ENCODE measurements at places on chromosomes 2 and 18.

DNA sequence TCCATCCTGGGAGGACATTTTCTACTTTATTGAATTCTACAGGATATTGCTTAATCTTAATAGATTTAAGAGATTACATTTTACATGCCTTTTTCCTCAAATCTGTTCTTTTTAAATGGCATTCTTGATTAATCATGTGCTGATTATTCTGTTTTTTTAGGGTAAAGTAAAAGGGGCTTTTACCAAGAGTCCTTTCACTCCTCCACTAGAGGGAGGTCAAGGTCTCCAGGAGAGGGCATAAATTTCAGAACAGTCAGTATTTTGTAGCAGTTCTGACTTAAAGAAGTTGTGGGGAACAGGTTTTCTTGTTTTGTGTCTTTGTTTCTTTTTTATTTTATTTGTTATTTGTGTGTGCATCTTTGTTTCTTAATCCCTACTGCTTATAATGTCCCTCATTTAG is 25.4 kb downstream of the WDR75 start:
- DNase-seq = no peak

DNA sequence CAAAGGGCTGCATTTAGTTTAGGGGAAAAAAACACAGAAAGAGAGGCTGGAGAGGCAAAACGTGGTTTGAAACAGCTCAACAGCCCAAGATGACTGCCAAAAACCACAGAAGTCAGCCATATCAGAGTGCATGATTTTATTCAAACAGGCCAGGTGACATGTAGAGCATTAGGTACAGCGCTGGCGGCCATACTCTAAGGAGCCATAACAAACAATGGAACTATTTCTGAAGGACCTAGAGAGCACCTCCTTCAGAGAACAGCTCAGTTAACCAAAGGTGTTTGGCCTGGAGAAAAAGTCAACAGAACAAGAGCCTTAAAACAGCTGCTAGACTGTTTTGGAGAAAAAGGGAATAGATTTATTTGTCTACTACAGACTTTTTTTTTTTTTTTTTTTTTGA is 2.6 kb downstream of the THADA start:
- DNase-seq = no peak

DNA sequence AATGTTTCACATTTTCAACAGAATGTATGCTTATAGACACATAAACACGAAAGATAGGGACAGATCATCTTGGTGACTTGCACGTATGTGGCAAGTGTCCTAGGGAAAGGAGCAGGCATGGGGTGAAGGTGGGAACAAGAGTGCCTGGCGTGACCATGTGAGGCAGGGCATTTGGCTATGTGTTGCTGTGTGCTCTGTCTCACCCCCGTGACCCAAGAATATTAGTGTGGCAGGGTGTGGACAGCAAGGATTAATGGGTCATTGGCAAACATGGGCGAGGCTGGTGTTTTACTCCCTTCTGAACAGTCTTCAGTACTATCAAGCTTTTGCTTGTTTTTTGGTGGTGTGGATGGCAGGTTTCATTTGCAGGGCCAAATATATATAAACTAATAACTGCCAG is 1.3 kb upstream of the VWA3B start:
- no peak for DNase-seq

DNA sequence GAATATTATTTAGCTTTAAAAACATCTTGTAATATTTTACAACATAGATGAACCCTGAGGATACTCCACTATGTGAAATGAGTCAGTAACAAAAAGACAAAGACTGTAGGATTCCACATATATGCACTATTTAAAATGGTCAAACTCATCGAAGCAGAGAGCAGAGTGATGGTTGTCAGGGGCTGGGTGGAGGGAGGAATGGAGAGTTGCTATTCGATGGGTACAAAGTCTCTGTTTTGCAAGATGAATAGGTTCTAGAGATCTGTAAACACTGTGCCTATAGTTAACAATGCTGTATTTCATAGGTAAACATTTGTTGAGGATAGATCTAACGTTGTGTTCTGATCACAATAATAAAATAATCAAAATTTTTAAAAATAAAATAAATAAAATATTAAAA is 1675.9 kb upstream of the CELF4 start:
- no peak for DNase-seq

DNA sequence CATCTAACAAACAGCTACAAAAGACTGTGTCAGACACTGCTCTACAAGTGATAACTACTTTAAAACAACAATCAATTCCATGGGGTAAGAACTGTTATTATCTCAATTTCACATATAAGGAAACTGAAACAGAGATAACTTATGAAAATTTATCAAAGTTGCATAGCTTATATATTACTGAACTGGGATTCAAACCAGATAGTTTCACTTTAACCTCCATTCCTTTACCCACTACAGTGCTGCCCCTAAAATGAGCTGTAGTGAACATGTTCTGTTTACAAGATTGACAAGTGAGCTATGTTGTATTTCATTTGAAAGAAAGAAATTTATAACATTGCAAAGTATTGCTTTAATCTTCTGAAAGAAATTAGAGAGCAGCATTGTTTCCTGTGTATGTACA is 14.1 kb upstream of the GCG start:
- DNase-seq = no peak
